Mesenteric fat pad (tissue), 1 donor: ENCODE measurements at places on chromosomes 7 and 10. TPM values are rescaled to one million over a fixed set of nuclear protein-coding genes. Genes with fewer than 3 reads are reported as not detected.
A peak's percentile ranks its signal among the peaks of the same experiment; 100 is the strongest.

The CALML3 gene
- total RNA-seq, result not detected

The SPDYE2 gene
- not detected for total RNA-seq

The FAM25A gene
- not detected for total RNA-seq

DNA sequence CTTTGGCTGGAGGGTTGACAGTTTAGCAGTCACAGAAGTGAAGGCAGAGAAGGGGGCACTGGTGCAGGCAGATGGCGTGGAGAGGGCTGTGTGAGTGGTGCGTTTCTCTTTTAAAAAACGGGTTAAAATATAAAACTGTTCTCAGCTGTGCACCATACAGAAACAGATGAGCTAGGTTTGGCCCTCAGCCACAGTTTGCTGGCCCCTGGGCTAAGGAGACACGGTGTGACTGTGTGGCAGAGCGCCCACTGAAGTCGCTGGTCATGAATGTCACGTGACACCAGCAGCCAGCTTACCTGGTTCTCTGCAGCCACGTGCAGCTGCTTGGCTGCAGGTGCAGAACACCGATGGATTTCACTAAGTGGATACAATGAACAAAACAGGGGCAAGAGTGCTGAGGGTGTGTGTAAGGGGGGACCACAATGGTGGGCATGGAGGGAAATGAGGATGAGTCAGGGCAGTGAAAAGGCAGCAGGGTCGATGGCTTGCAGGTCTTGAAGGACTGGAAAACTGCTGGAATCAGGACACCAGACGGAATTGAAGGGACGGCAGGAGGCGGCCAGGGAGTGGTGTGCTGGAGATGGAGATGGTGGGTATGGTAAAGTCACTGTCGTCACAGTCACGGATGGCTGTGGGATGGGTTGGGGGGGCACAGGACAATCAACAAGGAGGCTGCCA, 7.4 kb downstream of the ZNF746 start:
- no peak for DNase-seq

- no peak for DNase-seq
Measured at GRCh38 chr7:120444650-120445049, 171.7 kb downstream of the KCND2 start.

DNA sequence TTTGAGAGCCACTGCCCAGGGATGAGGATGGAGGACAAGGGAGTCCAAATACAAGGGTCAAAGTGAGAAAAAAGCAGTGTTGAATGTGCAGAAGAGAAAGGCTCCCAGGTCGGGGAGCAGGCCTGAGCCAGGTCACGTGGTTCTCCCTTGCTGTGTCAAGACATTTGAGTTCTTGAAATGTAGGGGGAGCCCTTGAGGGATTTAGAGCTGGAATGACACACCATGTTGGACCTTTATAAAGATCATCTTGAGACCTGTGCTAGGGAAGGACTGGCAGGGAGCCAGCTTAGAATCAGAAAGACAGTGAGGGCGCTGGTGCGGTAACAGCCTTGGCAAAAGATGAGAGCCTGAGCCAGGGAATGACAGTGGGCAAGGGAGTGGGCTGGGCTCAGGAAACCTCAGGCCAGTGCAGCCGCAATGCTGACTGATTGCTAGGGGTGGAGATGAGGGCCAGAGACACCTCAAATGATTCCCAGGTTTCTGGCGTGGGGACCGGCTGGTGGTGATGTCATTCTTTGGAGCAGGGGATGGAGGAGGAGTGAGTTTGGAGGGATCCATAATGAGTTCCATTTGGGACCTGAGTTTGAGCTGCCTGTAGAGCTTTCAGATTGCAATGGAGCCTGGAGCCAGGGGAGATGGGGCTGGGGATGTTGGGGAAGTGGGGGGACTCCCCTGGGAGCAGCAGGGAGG, 120.1 kb downstream of the PTPN20 start:
- DNase-seq, result peak; percentile 79

DNA sequence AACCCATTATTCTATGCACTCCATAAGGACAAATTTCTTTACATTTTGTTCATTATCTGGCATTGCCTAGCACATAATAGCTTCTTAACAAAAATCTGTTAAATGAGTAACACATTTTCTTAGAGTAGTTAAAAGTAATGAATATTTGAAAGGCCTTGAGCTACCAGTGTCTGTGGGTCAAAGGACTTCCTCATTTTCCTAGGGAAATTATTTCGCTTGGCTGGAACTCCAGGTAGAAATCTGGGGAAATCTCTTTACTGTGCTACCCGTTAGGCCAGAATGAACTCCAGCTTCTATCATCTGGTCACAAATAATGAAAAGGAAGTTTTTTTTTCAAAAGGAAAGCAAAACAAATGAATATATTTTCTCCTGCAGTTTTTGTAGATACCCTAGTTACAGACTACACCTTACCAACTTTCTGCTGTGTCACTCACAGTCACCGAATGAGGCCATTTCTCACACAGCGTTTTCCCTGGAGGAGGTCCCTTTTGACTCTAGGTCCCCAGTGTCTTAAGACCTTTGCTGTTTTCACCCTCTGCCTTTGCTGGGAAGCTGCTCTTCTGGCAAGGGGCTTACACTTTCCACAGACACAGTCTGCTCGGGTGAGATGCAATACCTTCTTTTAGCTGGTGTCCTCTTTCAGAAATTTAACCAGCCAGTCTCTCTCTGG, 1.6 kb downstream of the SAMD9L start:
- DNase-seq, result no peak

GRCh38 chr10:86684331-86685097, 16.2 kb downstream of the LDB3 start:
- DNase-seq, result no peak

- DNase-seq, result no peak
Measured at GRCh38 chr10:28593811-28594210, 60.9 kb downstream of the WAC start.

- no peak for DNase-seq
Measured at GRCh38 chr10:73060738-73061635, 35.7 kb downstream of the P4HA1 start.

- no peak for DNase-seq
Measured at GRCh38 chr10:69425511-69426298, 9.0 kb upstream of the TACR2 start.

GRCh38 chr7:92988051-92988450, 129.7 kb downstream of the SAMD9 start:
- no peak for DNase-seq

- DNase-seq, result no peak
Measured at GRCh38 chr7:133678137-133678814, 425.4 kb downstream of the EXOC4 start.

GRCh38 chr10:14010769-14011574, 319.8 kb downstream of the FRMD4A start:
- no peak for DNase-seq

- DNase-seq, result no peak
Measured at GRCh38 chr7:56046721-56047445, 4.4 kb downstream of the PSPH start.

GRCh38 chr10:132907821-132908620, 34.3 kb downstream of the CFAP46 start:
- DNase-seq, result no peak

- DNase-seq, result no peak
Measured at GRCh38 chr7:98881561-98882315, 3.4 kb downstream of the TRRAP start.

GRCh38 chr10:86545101-86545500, 23.5 kb upstream of the WAPL start:
- no peak for DNase-seq

- no peak for DNase-seq
Measured at GRCh38 chr7:93040355-93040754, 77.4 kb downstream of the SAMD9 start.

DNA sequence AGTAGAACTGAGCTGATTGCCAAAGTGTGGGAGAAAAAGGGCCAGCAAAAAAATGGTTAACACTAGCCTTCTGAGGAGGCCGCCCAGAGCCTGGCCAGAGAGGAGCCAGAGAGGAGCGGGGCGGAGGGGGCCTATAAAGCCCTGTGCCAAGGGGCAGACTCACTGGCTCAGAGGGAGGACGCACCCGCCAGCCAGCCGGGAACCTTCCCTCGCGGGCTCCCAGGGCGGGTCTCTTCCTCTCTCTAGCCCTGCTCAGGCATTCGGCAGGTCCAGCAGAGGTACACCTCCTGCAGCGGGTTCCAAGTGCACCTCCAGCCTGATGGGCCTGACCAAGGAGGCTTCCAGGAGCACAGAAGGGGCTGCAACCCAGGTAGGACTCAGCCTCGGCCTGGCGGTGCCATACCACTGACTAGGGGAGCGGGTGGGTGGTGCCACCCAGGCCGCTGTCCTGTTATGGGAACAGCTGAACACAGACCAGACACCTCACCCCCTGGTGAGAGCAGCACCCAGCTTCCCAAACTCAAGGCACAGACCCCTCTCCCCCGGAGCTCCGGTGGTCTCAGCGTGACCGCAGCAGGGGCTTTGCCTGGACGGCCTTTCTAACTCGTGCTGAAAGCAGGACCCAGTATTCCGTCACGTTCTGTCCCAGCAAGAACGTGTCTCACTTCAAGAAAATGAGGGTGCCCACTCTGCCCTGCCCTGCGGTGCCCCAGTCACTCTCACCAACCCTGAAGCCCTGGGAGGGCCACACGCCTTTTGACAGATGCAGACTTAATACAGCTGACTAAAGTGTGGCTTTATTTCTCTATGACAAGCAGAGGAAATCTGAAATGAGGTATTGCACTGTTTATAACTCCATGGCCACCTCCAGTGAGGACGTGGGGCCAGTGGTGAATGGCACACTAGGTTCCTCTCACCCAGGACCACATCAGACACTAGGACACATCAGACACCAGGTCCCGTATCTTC, at the start of gene GPER1:
GPER1 (plus strand) TSS at position 162 of the 969 bp plus-strand sequence. CDS start 3,616 bp downstream, outside the sequence.
- no peak for DNase-seq

DNA sequence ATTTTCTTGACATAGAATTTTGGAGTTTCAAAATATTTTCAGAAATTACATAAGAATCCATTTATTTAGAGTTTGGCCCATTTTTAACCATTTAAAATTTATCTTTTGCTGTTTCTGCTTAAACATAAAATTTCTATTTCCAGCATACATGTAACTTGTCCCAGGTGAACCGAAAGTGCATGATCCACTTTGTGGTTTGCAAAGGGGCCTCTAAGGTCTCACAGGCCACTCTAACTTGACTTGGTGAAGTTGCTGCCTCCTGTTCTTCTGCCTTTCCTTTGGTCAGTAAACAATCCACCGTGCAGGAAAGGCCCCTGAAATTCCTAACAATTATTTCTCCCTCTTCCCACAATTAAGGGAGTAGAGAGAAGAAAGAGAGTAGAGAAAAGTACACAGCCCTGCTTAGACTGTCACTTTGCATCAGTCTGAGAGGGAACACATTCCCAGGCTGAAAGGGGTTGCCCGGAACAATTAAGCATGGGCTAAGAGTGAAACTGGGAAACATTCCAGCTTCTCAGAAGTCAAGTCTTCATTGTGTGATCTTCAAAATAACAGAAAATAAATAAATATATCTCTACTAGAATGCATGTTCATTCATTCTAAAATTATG, 79.5 kb upstream of the SEMA3A start:
- DNase-seq, result no peak

GRCh38 chr10:53006663-53007526, 234.3 kb upstream of the MBL2 start:
- DNase-seq, result no peak

GRCh38 chr7:111510584-111511378, 51.5 kb downstream of the IMMP2L start:
- no peak for DNase-seq
